ENCODE measurements at places on chromosomes 11 and 22.

DNA sequence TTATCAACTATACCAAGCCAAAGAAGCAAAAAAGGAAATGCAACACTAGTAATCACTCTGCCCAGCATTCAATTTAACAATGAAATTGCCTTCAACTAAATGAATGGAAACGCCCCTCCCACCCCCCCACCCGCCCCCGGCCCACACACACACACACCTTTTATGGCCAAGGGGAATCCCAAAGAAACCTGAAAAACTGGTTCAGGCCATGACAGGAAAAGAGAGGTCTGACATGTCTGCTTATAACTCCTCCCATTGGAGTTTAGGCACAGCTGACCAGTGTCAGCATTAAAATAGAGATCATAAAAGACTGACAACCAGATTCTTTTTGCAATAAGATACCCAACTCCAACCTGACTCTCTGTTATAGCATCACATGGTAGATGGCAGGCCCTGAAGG, 42.6 kb downstream of the ACER3 start:
- peak; percentile 47 for DNase-seq

- peak; percentile 79 for DNase-seq
Observed at GRCh38 chr11:12539572-12539971, 134.6 kb upstream of the TEAD1 start.

DNA sequence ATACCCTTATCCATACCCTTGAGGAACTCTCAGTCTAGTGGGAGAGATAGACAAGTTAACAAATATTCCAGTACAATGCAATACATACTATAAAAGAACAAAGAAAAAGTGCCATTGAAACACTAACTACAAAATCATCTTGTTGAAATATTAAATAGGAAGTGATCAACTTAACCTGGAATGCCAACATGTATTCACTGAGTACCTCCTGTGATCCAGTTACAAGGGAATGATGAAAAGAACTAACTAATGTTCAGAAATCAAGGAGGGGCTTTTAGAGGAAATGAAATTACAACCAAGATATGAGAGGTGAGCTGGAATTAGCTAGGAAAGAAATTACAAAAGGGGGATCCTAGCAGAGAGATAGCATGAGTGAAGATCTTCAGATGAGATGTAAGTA, 6.2 kb upstream of the FIBIN start:
- peak; percentile 41 for DNase-seq

DNA sequence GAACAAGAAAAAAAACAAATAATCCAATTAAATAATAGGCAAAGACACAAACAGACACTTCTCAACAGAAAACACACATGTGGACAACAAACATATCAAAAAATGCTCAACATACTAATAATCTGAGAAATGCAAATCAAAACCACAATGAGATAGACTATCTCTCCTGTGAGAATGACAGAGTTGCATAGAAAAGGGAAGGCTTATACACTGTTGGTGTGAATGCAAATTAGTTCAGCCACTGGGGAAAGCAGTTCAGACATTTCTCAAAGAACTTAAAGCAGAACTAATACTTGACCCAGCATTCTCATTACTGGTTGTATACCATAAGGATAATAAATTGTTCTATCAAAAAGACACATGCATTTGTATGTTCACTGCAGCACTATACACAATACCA, 637.8 kb upstream of the LUZP2 start:
- no peak for DNase-seq

DNA sequence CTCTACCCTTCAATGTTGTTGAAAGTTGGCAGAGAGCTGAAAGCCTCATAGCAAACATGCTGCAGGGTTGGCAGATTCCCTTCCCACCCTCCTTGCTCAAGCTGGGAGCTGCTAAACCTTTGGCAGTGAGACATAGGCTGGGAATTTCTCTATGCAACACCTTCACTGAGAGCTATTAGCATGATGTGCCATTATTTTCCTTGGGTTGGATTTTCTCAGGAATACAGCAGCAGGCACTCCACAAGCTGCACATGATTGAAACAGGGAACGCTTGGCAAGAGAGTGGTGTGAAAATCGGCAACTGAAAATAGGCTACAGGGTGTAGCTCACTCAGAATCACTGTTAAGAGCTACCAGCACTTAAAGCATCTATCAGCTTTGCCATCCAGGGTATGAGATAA, 9.6 kb upstream of the ALKBH3 start:
- peak; percentile 16 for DNase-seq

GRCh38 chr11:1784761-1785650, 21.3 kb upstream of the CTSD start:
- DNase-seq = no peak

DNA sequence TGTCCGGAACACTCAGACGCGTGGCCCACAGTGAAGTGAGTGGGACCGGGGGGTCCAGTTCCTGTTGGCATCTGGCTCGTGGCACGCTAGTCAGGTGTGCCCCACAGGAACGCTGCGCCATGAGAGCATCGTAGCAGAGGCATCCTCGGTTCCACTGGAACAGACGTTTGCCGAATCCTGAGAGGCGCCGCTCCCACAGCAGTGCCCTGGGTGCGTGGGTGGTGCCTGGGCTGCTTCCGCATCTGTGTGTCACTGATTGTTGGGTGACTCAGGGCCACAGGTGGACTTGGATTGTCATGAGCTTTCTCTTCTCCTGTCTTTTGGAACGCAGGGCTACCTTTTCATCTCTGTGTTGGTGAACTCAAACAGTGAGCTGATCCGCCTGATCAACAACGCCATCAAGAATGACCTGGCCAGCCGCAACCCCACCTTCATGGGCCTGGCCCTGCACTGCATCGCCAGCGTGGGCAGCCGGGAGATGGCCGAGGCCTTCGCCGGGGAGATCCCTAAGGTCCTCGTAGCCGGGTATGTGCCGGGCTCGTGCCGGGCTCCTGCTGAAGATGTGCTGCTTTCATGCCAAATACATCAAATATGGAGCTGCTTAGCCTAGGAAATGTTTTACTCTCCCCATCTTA, 46.2 kb downstream of the AP2A2 start:
- DNase-seq = no peak

GRCh38 chr11:27705873-27706820, 5.9 kb upstream of the BDNF start:
- DNase-seq = peak; percentile 51

GRCh38 chr22:46317646-46318045, 17.9 kb upstream of the TRMU start:
- DNase-seq = no peak

- peak; percentile 95 for DNase-seq
Observed at GRCh38 chr22:43126501-43127165, 16.1 kb downstream of the BIK start.

- no peak for DNase-seq
Observed at GRCh38 chr11:46370253-46370652, 11.2 kb upstream of the MDK start.

GRCh38 chr11:43419460-43419859, 60.7 kb downstream of the TTC17 start:
- peak; percentile 47 for DNase-seq

DNA sequence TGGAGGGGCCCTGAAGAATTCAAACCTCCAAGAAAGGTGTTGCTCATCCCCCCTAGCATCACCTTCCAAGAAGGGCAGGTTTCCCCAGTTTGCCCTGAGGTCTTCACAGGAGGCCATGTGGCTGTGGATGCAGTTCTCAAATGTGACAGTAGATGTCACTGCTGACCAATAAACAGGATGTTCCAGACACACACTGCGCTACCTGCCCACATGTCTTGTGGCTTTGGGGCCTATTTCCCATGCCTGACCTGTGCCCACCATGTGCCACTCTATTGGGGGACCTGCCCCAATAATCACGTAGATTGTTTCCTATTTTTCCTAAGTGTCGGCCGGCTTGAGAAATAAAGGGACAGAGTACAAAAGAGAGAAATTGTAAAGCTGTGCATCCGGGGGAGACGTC, 4.5 kb downstream of the GSTT2 start:
- peak; percentile 55 for DNase-seq

DNA sequence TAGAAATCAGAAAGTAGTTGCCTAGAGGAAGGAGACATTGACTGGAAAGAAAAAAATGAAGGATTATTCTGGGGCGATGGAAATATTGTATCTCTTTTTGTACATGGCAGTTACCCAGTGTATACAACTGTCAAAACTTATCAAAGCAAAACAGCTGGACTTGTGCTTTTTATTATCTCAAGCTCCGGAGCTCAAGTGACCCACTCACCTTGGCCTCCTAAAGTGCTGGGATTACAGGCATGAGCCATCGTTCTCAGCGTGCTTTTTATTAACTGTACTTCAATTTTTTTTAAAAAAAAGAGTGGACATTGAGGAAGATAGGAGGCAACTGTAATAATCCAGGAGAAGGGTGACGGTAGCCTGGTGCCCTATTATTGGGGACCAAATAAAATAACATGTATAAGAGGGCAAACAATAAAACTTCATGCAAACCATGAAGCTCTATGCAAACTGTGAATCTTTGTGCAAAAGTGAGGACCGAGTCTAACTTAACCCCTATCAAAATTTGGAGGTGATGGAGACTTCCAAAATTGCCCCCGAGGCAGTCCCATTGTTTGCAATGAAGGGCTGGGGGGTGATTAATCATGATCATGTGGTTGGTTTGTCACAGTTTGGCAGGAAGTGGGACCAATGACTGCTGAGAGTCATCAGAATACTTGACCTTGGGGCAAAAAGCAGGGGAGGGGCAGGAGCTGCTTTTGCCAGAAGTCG, 23.5 kb downstream of the FZD4 start:
- peak; percentile 60 for DNase-seq

GRCh38 chr11:124481365-124482323, 36.1 kb upstream of the OR8B8 start:
- peak; percentile 73 for DNase-seq

DNA sequence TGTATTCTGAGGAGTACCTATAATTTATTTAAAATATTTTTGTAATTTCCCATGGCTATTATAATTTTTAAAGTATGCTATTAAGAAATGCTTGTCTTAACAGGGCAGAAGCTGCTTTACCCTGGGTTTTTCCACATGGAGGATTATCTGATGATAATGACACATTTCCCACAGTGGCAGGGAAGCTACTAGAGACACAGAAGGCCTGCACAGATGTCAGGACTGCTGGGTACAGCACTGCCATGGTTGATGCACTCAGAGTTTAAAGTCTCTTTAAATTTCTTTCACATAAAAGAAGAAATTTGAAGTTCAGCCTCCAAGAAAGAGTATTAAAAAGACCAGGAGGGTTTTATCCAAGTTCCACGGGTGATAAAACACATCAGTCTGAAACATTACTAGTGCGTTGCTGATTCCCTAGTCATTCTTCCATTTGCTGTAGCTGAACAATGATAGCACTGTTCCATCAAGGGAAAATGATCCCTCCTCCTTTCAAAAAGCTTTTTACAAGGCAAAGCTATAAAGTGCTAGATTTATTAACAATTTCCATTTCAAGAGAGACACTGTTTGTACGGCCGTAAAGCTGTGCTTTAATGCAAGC, 363.0 kb downstream of the CNTN5 start:
- DNase-seq = no peak

DNA sequence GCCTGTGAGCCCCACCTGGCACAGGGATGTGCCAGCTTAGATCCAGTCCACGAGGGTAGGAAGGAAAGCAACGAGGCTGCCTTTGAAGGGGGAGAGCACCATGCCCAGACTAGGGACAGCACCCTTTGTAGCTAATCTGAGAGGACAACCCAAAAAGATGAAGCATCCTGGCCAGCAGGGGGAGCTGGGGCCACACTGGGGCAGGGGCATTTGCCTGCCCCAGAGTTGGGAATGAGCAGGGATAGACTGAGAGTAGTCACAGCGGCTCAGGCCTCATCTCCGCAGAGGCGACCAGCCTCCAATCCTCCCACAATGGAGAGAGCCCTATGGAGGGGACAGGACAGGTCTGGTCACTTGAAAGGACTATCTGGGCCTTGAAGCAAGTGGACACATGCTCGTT, 16.4 kb downstream of the LMO1 start:
- peak; percentile 33 for DNase-seq

GRCh38 chr11:57364851-57365660, 15.9 kb downstream of the PRG3 start:
- DNase-seq = no peak

DNA sequence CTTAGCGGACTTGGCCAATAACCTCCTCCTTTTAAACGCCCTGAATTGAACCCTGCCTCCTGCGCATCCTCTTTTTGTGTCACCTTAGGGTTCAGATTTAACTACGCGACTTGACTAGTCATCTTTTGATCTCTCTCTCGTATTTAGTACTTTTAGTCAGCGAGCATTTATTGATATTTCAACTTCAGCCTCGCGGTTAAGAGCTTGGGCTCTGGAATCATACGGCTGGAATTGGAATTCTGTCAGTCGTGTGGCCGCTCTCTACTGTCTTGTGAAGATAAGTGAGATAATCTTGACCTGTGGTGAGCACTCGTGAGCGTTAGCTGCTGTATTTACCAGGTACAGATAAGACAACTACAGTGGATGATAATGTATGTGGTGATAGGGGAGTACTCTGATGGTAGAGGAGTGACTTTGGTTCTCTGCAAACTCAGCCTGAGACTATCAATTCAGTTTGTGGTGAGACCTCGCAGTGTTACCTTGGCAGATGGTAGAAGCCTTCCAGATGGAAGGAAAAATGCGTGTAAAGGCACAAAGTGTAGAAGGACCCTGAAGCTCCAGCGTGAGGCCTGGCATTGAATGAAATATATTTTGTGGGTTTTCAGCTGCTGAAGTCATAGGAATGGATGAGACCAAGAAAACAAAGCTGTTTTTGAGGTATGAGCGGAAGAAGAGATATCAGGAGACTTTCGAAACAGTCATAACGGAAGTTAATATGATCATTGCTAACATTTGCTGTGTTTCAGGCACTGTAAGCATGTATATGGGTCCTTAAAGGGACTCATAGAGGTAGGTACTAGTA, 682 bp downstream of the ATM start:
- DNase-seq = no peak

All from kidney tubule cell (primary cell).